ENCODE measurements at places on chromosomes 11 and 22.

GRCh38 chr22:20187777-20188566 lies 37.1 kb upstream of the CCDC188 start:
- DNase-seq = no peak

DNA sequence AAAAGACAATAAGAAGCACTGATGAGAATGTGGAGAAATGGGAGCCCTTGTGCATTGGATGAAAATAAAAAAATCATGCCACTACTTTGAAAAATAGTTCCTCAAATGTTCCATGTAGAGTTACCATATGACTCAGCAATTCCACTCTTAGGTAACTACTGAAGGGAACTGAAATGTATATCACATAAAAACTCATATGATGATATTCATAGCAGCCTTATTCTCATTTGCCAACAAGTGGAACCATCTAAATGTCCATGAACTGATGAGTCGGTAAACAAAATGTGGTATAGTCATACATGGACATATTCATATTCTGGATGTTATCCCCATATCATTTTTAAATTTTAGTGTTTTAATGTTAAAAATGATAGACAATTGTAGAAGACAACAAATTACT lies 3.5 kb downstream of the KRTAP5-9 start:
- DNase-seq = no peak

DNA sequence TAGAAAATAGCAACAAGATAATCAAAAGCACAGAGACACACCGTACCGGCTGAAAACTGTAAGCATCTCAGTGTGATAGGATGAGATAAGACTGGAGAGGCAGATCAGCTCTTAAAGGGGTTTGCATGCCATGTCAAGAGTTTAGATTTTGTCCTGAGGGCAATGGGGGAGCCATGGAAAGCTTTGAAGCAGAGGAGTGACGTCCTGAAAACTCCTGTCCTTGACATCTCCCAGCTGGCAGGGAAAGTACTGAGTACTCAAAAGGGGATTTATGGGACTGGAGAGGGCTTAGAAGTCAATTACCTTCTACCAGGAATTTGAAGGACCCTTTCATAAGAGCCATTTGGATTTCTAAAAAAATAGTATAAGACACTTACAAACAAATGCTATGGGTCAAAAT lies 420.5 kb upstream of the NARS2 start:
- no peak for DNase-seq

DNA sequence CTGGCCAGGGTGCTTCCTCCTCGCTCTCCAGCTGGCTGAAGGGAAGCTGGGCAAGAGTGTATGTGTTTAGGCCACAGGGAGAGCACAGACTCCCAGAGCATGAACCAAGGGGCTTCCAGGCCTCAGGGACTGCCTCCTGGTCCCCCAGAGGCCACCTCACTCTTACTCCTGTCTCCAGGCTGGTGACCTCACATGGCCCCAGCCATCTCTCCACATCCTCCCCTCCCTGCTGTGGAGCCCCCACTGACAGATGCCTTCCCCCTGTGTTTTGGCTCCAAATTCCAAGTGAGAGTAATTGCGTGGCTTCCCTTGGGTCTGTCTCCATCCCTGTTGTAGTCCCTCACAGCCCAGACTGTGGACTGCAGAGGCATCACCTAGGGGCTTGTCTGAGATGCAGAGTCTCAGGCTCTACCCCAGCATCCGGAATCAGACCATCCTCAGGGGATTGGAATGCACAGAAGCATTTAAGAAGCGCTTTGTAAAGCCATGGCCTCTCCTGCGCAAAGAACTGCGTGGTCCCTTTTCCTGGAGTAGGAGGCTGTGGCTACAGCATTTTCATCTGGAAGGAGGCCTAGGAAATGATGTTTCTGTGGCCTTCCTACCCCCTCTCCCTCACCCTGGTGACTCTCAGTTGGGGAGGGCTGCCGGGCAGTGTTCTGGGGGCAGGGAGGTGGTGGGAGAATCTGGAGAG lies 91.1 kb downstream of the ATXN10 start:
- DNase-seq = no peak

DNA sequence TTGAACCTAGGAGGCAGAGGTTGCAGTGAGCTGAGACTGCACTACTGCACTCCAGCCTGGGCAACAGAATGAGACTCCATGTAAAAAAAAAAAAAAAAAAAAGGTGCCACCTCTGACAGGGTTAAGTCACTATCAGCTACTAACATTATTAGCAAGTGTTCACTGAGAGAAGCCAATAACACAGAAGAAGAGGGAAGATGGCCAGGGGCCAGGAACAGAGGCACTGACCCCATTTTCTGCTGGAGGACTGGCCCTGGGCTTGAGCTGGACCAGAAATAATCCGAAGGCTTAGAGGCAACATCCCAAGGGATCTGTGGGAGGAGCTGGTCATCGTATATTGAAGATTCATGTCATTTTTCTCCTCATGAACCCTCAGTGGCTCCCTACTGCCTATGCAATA lies 5.0 kb downstream of the SLC5A1 start:
- no peak for DNase-seq

GRCh38 chr11:121936370-121936769 lies 179.6 kb downstream of the BLID start:
- no peak for DNase-seq

Data from stimulated activated CD4-positive, alpha-beta T cell treated with anti-CD3 and anti-CD28 coated beads, Interleukin-1b, Interleukin-23, amount 100 ng/mL, for 1 hour (primary cell).